Activated CD4-positive, alpha-beta T cell treated with anti-CD3 and anti-CD28 coated beads, Interleukin-2, amount 50 U/mL, for 1 hour (primary cell): ENCODE measurements at places on chromosomes 4 and X.

GRCh38 chr4:42306221-42307109 lies 90.8 kb upstream of the SHISA3 start:
- no peak for DNase-seq

DNA sequence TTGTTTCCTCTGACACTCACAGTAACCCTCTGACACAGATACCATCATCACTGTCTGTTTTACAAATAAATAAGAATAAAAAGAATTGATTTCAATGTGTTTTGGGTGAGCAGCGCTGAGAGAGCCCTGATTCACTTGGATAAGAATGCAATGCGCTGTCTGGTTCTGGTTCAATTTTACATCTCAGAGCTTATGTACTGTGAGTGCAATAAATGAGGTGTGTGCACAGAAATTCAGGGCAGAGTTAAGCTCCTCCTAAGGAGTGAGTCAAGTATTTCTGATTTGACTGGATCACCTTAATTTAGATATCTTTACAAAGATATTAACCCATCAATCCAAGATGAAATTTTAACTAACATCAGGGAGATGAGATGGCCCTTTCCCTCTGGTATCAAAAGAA lies 11.2 kb downstream of the FAM9C start:
- no peak for DNase-seq

DNA sequence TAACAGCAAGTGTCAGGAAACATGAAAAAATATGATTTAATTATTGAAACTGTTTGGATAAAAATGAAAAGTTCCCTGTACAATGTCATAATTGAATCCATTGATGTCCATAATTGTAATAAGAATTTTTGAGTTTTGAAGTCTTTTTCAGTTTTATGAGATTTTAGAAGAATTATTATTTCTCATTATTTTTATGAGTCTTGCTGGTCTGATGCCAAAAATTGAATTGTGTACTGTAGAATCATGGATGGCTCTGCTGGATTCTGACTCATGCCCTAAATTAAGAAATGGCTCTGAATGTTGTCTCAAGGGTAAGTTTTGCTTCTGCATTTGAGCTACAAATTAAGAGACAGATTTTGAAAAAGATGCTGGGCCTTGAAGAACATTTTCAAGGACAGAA lies 132.8 kb upstream of the MAP9 start:
- DNase-seq: no peak

GRCh38 chrX:66039944-66040343 lies at the start of gene VSIG4:
Gene VSIG4, minus strand, starts transcription at chrX:66040080. Its CDS starts 82 bp downstream, at chrX:66039998.
- DNase-seq: no peak

DNA sequence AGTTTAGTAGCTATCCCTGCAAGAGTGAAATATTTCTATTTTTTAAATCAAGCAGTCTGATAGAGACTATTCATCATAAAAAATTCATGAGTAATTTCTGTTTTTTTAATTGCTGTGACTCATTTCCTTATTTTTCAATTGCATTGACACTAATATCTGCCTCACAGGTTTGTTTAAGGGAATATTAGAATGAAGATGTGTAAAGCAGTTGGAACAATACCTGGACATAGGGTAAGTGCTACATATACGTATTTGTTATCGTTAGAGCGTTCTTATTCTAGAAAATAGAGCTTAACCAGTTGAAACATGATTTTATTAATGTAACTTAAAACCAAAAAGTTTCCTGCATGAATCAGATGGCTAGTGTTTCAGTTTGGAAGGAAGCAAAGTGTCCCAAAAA lies 2211.3 kb downstream of the PCDH7 start:
- no peak for DNase-seq

DNA sequence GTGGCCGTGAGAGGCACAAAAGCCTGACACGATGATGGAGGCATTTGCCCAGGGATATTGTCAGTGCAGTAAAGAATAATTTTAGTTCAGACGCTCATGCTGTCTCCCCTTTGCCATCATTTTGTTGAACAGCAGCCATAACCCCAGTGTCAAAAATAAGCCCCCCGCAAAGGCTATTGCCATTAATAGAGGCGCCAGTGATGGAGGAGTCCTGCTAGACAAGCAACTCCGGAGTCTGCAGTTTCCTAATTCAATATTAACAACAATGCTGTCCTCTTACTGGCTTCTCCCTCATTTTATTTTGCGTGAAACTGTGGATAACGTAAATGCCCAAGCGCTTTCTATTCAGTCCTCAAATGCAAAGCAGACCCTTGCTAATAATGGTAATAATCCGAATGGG lies 603 bp upstream of the SMS start:
- DNase-seq: no peak

DNA sequence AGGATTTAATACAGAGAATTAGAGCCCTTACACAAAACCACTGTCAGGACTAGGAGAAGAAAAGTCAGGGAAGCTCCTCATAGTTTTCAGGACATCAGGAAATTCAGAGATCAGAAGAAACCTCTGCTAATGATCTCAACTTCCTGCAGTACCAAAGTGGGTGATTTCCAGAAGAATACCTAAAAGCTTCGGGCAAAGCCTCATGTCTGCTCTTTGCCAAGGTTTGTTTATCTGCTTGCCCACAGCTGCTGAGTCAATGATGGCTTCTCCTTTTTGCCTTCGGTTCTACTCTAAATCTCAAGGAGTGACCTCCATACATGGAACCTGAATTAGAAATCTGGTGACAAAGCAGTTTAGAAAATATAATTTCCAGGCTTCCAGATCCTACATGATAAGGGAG lies 68.4 kb downstream of the USP38 start:
- DNase-seq: no peak

- DNase-seq: no peak
These were observed 71.7 kb downstream of the CPZ start for GRCh38 chr4:8664031-8664805.

DNA sequence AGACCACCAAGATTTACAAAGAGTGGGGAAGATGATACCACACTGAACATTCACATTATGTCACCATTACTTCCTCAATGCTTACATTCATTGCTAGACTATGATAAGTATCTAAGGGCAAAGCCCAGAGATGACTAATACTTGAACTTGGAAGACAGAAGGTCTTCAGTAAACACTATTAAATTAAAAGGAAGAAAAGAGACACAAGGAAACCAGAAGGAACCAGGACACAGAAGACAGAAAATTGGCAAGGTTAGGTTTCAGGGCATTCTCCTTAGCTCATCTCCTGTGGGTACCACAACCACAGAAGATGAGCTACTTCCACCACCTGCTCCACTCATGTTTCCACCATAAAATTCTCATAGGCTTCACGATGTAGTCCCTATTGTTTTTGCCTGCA lies 64.9 kb downstream of the NLGN4X start:
- DNase-seq: no peak

DNA sequence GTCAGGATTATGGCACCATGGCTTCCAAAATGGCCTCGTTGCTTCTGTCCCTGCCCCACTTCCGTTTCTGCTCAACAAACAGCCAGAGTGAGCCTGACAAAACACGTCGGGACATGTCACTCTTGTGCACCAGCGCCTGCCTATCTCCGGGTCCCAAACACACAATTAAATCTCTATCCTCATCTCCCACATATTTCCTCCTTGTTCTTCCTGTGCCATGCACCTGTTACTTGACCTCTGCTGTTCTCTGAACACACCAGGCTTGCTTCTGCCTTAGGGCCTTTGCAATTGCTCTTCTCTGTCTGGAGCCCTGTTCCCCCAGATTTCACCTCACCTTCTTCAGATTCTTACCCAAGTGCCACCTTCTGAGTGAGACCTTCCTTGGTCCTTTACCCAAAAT lies 12.7 kb upstream of the CD38 start:
- no peak for DNase-seq

GRCh38 chrX:146241902-146242301 lies 424.3 kb downstream of the SLITRK2 start:
- DNase-seq: no peak

DNA sequence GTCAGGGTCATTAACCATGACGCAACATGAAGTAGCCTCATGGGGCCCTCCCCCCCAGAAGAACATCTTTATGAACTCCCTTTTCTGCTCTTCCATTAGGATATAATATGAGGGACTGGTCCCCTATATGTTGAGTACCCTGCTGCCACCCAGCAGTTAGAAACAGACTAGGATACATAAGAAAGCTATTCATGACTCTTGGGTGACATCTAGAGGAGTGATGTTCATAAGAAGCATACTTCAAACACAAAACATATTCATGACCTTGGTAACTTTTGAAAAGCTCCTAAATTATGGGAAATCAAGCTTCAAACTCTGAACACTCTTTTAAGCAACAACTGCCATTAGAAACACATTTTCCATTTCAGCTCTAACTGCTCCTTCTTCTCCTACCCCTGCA lies 155.2 kb upstream of the SPIN4 start:
- DNase-seq: no peak

- no peak for DNase-seq
These were observed 21.9 kb upstream of the IGFBP7 start for GRCh38 chr4:57131849-57132742.

- no peak for DNase-seq
These were observed 128.6 kb upstream of the SLC34A2 start for GRCh38 chr4:25527034-25527433.

- no peak for DNase-seq
These were observed 18.9 kb upstream of the CABS1 start for GRCh38 chr4:70315928-70316327.

DNA sequence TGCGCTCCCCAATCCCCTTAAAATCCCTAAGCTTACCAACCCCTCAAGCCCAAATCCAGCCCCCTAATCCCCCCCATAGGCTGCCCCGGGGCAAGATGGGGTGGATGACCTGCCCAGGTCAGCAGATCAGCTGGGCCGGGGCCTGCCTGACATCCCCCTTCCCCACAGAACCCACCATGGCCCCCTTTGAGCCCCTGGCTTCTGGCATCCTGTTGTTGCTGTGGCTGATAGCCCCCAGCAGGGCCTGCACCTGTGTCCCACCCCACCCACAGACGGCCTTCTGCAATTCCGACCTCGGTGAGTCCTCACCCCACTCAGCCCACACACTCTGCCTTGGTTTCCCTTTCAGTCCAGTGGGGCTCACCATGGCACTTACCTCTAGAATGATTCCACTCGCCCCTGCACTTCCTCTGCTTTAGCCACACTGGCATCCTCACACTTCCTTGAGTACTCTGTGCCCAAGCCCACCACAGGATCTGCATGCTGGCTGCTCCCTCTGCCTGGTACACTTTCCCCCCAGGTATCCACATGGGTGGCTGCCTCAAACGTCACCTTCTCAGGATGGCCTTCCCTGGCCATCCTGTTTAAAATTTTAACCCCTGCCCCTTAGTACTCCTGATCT lies 1.1 kb downstream of the TIMP1 start:
- no peak for DNase-seq

DNA sequence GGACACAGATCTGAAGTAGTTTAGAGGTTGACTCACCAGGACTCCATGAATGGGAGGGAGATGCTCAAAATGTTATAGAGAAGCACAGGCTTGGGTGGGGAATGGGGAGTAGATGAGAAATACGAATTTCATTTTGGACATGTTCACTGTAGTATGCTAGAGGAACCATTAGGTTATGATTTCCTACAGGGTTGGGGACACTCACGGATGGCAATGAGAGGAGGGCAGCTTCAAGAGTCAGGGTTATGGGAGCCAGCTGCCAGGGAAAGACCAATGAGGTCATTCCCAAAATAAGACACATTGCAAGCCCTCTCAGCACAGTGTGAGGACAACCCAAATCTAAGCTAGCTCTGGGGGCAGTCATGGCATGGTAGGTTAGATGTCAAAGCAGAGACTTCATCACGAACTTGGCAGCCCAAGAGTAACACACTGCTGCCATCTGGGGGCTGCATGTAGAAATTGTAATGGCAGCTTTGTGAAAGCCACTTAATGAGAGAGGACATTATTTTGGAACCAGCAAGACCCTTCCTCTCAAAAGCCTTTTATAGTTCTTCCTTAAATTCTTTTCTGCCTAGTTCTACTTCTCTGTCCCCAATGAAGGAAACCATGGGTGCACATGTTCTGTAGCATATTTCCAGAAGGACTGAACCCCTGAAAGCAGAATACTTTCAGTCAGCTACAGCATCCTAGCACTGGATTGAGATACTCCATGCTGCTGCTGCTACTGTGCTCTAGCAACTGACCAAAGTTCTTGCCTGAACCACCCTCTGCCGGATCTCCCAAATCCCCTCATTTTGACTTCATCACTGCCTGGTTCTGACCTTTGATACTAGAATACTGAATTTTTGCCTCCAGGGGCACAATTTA lies 16.2 kb upstream of the ZCCHC12 start:
- DNase-seq: peak; percentile 13

DNA sequence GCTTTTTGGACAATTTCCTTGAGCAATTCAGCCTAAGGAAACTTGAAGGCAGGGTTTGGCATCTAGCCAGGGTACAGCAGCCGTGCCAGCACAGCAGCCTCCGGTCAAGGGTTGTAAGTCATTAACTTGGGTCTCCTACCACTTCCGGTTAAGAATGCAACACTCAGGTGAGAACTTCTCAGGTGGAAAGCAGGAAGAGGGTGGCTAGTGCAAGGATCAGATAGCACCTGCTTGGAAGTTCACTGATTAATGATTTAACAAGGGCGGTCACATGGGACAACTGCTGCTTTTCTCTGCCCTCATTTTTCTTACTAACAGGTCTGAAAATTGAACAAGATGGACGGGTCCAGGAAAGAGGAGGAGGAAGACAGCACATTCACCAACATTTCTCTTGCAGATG lies 30.1 kb upstream of the SCOC start:
- no peak for DNase-seq

- DNase-seq: no peak
These were observed 460.3 kb downstream of the MID1IP1 start for GRCh38 chrX:39261446-39262147.

- no peak for DNase-seq
These were observed 268.5 kb downstream of the COL25A1 start for GRCh38 chr4:109033993-109034392.

GRCh38 chrX:23626651-23627050 lies 40.6 kb upstream of the PRDX4 start:
- no peak for DNase-seq

- DNase-seq: no peak
These were observed 1317.4 kb upstream of the TENM3 start for GRCh38 chr4:180925805-180926204.

DNA sequence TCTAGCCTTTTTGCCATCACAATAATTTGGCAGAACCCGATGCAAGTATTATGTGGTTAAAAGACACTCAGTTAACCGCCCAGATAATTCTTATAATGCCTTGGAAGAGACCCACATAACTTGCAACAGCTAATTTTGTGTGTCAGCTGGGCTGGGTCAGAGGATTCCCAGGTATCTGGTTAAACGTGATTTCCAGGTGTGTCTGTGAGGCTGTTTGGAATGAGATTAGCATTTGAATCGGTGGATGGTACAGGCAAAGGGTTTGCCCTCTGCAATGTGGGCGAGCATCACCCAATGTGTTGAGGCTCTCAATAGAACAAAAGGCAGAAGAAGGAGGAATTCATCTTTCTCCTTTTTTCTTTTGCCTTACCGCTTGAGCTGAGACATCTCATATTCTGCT lies 314.2 kb upstream of the PUDP start:
- DNase-seq: no peak

- DNase-seq: no peak
These were observed 77.9 kb downstream of the CXXC4 start for GRCh38 chr4:104416725-104417356.

- no peak for DNase-seq
These were observed 12.0 kb downstream of the BCOR start for GRCh38 chrX:40085714-40086113.
